ENCODE measurements at places on chromosomes 3 and 15. TPM values are rescaled to one million over a fixed set of nuclear protein-coding genes. Genes with fewer than 3 reads are reported as not detected.

GOLGA8J gene
- not detected for polyA plus RNA-seq

- no peaks in the 10 kb centered on the region for H3K36me3 ChIP-seq
- no peak overlapping the region for H3K4me3 ChIP-seq
- H3K27me3 ChIP-seq: no peaks in the 10 kb centered on the region
Measured at GRCh38 chr3:65557899-65558564, 480.7 kb downstream of the MAGI1 start.

PDCD6IP gene
- polyA plus RNA-seq: 32.4 TPM

GRCh38 chr15:40100947-40101905 is 7.5 kb downstream of the BMF start:
- H3K27me3 ChIP-seq: no peaks in the 10 kb centered on the region
- no peak overlapping the region for H3K4me3 ChIP-seq
- peak overlapping the region; percentile 90 for H3K27ac ChIP-seq
- H3K4me1 ChIP-seq: peaks cover 100% of the 10 kb centered on the region
- H3K36me3 ChIP-seq: no peaks in the 10 kb centered on the region
- no peak for DNase-seq

DNA sequence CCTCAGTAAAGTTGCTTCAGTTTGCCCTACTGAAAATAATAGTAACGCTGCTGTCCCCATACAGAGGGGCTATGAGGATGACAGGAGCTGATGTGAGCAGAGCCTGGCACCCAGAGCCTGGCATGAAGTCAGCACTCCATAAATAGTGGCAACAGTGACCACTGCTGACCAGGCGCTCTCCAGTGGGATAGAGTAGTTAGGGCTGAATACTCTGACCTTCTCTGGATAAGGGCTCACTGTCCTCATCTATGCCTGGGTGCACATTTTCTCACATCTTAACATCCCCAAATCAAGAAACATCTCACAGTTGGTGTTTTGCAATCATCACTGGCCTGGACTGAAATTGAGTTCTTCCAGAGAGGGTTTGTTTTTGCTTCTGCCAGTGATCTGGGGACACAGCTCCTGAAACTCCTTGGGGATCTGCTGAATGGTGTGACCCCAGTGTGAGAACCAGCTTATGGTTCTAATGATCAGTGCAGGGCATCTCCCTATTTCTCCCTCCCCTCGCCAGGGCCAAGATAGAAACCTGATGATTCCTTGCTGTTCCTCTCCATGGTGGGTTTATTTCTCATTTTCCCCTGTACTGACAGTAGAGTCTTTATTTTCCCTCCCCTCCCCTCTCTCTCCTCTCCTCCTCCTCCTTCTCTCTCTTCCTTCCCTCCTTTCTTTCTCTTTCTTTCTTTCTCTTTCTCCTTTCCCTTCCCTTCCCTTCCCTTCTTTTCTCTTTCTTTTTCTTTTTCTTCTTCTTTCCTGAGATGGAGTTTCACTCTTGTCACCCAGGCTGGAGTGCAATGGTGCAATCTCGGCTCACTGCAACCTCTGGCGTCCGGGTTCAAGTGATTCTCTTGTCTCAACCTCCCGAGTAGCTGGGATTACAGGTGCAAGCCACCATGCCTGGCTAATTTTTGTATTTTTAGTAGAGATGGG is 3.5 kb upstream of the PCSK6 start:
- no peak overlapping the region for H3K27ac ChIP-seq
- peaks cover 19% of the 10 kb centered on the region for H3K4me1 ChIP-seq
- H3K36me3 ChIP-seq: no peaks in the 10 kb centered on the region
- peaks cover 72% of the 10 kb centered on the region for H3K27me3 ChIP-seq

DNA sequence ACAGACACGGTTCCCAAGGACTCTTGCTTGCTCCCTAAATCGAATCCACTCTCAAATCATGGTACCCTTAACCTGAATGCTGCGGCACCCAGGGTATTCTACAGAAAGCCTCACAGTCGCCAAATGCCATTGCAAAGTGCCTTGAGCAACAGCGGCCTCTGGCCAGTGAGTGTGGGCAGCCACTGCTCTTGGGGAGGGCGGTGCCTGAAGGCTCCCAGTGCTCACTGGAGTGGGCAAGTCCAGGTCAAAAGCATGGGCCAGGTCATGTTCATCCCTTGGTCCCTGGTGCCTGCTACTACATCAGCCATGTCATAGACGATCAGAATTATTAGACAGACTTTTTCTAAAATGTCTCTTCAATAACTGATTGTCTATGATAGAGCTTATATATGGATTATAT is 82.5 kb downstream of the ADAMTS17 start:
- no peaks in the 10 kb centered on the region for H3K27me3 ChIP-seq
- no peak overlapping the region for H3K27ac ChIP-seq
- H3K4me1 ChIP-seq: no peaks in the 10 kb centered on the region
- DNase-seq: no peak
- H3K4me3 ChIP-seq: no peak overlapping the region

DNA sequence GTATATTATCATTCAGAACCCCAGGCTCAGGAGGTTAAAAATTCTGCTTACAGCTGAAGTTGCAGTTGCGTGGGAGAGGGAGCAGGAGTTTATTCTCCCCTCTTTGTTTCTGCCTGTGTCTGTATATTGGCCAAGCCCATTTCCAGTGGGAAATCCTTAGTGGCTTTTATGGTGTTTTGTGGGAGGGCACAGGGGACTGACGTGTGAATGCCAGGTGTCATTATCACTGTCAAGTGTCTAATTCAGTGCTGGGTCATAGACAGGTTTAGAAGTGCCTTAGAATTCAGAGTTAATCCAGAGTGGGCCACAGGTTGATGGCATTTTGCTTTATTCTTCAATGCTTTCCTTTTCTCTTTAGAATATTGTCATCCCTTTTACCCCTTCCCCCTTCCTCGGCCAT is 33.4 kb downstream of the SLCO3A1 start:
- no peak overlapping the region for H3K4me3 ChIP-seq
- H3K27ac ChIP-seq: no peak overlapping the region
- H3K4me1 ChIP-seq: peaks cover 13% of the 10 kb centered on the region
- no peak for DNase-seq

DNA sequence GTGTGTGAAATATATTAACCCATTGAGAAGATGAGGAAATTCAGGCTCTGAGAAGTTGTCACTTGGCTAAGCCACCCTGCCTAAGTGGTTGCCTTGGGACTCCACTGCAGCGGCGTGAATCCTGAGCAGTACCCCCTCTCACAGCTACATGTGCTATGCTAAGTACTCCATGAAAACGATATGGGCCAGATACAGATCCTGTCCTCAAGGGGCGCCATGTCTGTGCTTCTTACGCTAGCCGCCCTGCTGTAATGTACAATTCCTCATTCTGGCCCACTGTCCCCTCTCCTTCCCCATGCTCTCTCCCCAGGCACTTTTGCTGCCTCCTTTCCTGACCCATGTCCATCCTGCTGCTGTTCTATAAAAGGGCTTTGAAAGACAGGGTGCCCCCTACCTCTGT is 140.3 kb downstream of the FEZF2 start:
- no peaks in the 10 kb centered on the region for H3K36me3 ChIP-seq
- no peak overlapping the region for H3K4me3 ChIP-seq
- no peaks in the 10 kb centered on the region for H3K27me3 ChIP-seq

GRCh38 chr3:94024385-94024784 is 4.0 kb downstream of the STX19 start:
- no peak overlapping the region for H3K27ac ChIP-seq
- no peaks in the 10 kb centered on the region for H3K36me3 ChIP-seq
- no peak overlapping the region for H3K4me3 ChIP-seq

DNA sequence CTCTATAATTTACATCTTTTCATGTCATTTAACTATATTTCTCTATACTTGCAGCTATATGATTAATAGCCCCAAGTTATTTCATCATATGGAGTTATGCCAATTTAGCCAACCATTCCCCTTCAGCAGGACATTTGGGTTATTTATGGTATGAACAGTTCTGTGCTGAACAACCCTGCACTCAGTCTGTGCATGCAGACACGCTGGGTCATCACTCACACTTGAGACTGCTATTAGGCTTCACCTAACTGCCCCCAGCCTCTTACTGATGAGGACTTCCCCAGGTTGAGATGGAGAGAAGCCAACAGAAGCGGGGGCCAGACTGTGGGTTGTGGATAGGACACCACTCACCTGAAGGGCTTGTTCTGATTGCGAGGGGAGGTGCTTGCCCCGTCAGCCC is 7.3 kb downstream of the TADA3 start:
- no peaks in the 10 kb centered on the region for H3K4me1 ChIP-seq
- peaks cover 99% of the 10 kb centered on the region for H3K36me3 ChIP-seq
- H3K4me3 ChIP-seq: no peak overlapping the region
- H3K27ac ChIP-seq: no peak overlapping the region
- no peaks in the 10 kb centered on the region for H3K27me3 ChIP-seq

DNA sequence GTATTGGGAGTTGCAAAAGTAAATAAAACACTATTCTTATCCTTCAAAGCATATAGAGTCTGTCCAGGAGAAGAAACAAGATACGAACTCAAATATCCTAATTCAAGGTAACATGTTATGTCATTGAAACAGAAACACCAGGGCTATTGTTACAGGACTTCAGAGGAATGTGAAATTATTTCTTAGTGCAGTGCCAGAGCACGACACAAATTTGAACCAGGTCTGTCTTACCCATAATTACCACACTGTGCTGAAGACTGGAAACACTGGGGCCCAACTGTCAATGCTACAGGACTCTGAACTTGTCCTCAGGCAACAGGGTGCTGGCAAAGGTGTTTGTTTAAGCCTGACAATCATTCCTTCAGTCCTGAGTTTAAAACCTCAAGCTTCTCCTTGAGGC is 633.6 kb upstream of the UBE2E2 start:
- H3K4me1 ChIP-seq: no peaks in the 10 kb centered on the region
- H3K4me3 ChIP-seq: no peak overlapping the region
